ENCODE measurements at places on chromosomes 6 and 20. TPM values are rescaled to one million over a fixed set of nuclear protein-coding genes. Genes with fewer than 3 reads are reported as not detected.

GJA10 gene
- not detected for total RNA-seq

TUBB gene
- total RNA-seq = 118 TPM

SYCP2L gene
- total RNA-seq = 0.56 TPM

IL17A gene
- not detected for total RNA-seq

CPNE1 gene
- 296 TPM for total RNA-seq

DNA sequence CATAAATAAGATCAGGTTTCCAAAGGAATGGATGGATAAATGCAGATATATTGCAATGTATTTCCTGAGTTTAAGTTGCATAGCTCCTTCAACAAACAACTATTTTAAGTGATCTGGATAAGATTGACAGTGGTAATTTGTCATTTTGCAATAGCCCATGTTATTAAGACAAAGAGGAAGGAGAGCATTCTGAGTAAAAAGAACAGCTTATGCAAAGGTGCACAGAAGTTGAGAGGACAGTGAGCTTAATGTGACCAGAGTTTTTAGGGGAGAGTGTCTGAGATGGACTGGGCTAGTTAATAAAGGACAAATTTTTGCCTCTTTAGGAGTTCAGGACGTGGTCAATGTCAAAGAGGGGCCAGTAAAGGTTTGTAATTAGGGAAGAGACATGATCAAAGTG is 48.8 kb upstream of the FBXO30 start:
- no peak for DNase-seq

GRCh38 chr6:37038292-37039198 is 33.1 kb downstream of the FGD2 start:
- no peak for DNase-seq

GRCh38 chr6:5626727-5627426 is 365.6 kb downstream of the FARS2 start:
- DNase-seq = no peak

- DNase-seq = no peak
These were observed 64.1 kb downstream of the C6orf118 start for GRCh38 chr6:165245287-165245686.

- no peak for DNase-seq
These were observed 63.3 kb upstream of the PDE10A start for GRCh38 chr6:165726290-165726875.

DNA sequence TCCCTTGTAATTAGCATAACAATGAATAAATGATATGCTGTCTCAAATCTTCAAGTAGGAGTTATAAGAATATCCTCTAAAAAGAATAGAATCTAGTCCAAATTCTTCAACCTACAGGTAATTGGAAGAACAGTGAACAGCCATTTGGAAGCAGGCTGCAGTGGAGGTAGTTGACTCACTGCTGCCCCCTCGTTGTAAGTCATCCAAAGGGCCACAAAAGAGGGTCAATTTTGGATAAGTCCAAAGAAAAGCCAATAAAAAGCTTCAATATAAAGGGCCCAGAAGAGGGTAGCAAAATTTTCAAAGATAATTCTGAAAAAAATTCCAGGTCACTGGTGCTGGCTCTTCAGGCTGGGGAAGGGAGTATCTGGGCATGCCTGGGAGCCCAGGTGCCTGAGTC is 60.8 kb upstream of the SSTR4 start:
- DNase-seq = no peak
